Activated CD8-positive, alpha-beta memory T cell treated with anti-CD3 and anti-CD28 coated beads, Interleukin-2, amount 10 ng/mL, durations not matched to agents 7 days and 5 days (primary cell): ENCODE measurements at places on chromosomes 2 and 18.
A peak's percentile ranks its signal among the peaks of the same experiment; 100 is the strongest.

DNA sequence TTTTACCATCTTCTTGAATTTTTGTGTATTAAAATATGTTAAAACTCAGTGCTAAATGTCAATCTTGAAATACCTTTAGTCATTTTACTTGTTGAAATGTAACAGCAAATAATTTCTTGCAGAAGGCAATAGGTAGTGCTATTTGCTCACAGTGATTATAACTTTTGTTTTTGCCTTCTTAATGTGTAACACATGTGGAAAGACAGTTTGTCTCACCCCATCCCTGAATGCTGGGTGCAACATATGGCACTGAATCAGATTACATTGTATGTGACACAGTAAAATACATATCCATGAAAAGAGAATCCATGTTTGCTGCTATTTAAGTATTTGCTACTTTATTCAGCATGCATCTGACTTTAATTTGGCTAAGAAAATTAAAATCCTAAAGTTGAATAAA is 35.3 kb downstream of the FRZB start:
- no peak for DNase-seq

GRCh38 chr2:120029672-120030640 is 17.1 kb downstream of the EPB41L5 start:
- DNase-seq: no peak

- no peak for DNase-seq
Observed at GRCh38 chr18:8339952-8340351, 269.3 kb upstream of the RAB12 start.

DNA sequence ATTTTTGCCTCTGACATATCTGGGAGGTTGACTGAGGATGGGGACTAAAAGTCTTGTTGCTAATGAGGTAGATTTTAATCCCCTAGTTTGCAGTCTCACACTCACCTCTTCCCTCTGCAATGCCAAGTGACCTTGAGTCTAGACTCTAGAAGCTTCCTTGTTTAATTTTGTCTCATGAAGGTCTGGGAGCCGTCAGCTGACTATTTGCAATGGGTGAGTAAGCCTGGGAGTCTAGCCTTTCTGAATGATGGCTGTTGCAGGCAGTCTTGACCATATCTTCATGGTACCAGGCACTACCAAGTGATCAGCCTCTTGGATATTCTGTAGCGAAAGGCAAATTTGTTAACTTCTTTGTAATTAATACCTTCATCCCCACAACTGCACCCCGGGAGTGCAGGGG is 61.2 kb downstream of the ARHGAP15 start:
- DNase-seq: no peak

DNA sequence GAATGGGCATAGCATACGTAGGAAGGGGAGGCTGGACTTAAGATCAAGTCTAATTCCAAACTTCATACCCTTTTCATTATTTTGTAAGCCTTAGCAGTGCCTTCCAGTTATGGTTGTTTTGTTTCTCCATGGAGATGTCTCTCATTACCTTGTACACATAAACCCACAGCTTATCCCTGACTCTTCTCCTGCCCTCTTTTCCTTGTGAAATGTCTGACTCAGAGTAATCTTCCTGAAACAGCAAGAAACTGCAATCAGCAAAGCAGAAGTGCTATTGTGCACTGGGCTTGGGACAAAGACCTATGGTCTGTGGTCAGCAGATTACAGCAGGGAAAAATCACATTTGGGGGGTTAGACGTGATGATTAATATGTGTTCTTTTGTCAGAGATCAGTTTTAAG is 176.7 kb downstream of the IKZF2 start:
- no peak for DNase-seq

GRCh38 chr2:170475878-170476277 is 239.3 kb upstream of the SP5 start:
- no peak for DNase-seq

- peak; percentile 59 for DNase-seq
Observed at GRCh38 chr2:85642725-85643124, 25.3 kb downstream of the SFTPB start.
